H9 (cell line): ENCODE measurements at places on chromosomes 11 and 22.

- DNase-seq, result no peak
These were observed 11.3 kb downstream of the ABTB2 start for GRCh38 chr11:34346551-34346950.

DNA sequence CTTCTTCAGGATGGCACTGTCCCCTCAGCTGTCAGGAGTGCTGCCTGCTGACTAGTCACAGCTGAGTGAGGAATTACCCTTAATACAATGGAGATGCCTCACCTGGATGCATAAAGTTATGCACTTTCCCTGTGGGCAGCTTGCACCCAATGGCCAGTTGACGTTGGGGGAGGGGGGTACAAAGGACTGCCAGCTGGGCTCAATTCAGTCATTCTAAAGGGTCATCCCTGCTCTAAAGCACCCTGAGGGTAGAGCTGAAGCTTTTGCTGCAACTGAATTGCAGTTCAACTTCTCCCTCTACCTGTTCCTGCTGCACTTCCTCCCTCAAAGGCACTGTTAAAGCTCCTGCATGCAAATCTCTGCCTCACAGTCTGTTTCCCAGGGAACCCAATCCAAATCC, 147.8 kb upstream of the SESN3 start:
- DNase-seq, result peak; percentile 45

DNA sequence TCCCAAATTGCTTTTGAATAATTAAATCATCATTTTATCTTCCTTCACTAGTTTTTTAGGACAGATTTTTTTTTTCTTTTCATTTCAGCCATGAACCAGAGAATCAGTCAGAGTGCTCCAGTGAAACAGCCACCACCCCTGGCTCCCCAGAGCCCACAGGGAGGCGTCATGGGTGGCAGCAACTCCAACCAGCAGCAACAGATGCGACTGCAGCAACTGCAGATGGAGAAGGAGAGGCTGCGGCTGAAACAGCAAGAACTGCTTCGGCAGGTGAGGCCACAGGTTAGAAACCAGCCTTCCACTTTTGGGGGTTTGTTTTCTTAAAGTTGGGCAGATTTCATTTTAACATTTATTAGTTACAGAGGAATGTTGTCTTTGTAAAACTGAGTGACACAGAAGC, 95.6 kb downstream of the YAP1 start:
- DNase-seq, result no peak

- no peak for DNase-seq
These were observed 854.5 kb downstream of the BRD1 start for GRCh38 chr22:48972979-48973693.

- DNase-seq, result peak; percentile 72
These were observed 23.6 kb downstream of the NNMT start for GRCh38 chr11:114319716-114320328.

DNA sequence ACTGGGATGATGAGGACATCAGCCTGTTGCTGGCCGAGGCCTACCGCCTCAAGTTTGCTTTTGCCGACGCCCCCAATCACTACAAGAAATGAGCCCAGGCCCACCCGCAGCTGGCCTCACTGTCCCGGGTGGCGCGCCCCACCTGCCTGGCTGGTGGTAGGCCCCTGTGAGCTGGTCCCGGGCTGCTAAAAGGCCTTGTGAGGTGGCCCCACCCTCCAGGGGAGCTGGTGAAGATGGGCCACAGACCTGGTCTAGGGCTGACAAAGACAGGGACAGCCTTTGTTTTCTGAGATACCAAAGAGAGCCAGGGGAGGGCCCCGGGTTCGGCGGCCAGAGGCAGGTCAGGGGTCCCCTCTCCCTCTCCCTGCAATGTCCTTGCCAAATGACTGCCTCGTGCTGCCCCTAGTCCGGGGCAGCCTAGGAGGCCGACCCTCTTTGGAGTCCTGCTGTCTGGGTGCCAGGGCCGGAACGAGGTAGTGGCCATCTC, 411.1 kb downstream of the TBC1D22A start:
- no peak for DNase-seq

DNA sequence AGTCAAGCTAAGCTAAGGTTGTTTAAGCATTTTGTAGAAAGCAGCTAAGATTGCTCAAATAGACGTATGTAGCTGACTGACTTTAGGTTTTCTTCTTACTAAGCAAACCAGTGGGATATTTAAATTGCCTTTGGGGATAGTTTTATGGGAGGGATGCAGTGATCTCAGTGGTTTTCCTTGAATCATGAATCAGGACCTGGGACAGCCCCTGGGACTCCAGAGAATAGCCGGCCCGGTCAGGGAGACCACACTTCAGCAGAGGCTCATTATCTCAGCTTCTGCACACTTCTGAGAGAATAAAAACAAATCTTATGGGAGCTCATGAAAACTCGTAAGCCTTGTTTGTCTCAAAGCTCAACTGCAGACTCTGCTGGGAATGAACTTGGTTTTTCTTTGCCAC, at the start of gene OR9I1:
OR9I1 (minus strand) TSS at position 62 of the 400 bp plus-strand sequence. CDS start 6,086 bp downstream, outside the sequence.
- DNase-seq, result no peak
